Nephron progenitor cell (in vitro differentiated cells): ENCODE measurements at places on chromosomes 11 and 22.

- DNase-seq = no peak
Measured at GRCh38 chr11:27611947-27612455, 88.3 kb downstream of the BDNF start.

DNA sequence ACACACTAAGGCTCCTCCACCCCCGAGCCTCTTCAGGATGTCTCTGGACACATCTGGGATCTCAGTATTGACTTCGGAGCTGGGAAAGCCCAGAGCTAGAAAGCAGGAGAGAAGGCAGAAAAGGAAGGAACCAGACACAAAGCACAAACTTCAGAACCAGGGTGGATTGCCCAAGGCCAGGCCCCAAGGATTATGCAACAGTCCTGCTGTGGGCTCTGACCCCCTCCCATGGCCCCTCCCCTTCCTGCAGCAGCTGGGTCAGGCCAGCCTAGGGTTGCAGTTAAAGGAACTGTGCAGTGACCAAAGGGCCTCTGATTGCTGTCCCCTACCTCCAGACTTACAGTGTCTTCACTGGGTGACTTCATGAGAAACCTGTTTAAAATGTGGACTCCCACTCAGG lies 5.3 kb downstream of the KCNE3 start:
- no peak for DNase-seq

DNA sequence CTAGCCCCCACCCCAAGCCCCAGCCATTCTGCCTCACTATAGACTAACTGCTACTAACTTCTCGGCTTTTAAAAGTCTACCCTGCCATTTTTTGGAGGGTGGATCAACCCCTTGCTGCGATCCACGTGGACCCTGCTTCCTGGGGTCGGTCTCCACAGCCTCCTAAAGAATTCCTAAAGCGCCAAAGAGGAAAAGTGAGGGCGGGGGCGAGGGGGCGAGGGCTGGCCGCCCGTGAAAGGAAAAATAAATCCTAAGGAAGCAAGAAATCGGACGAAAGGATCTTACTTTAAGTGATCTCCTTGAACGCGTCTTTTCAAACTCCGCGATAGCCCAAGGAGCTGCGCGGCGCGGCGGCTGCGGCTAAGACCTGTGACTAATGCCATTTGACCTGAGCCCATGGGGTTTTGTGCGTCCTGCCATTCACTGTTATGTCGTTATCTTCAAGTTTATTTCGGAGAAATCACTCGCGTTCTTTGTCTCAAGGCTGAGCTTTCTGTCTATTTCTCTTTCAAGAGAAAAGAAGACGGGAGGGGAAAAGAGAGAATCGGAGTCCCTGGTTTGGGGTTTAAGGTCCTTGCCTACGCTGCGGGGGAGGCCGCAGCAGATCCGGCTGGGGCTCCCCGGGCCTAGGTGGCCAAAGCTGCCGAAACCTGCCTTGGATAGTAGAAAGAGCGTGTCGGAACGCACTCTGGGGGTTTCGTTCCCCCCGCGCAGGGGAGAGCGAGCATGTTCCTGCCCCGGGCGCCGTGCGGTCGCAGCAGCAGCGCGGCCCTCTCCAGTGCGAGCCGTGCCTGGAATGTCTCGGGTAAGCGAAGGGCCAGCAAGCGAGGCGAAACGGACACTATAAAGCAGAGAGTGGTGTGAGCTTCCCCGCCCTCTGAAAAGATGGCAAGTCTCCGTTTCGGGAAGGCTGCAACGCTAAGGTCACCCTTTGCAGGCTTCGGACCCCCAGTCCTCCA lies 2.8 kb upstream of the DBX1 start:
- DNase-seq = peak; percentile 79

- no peak for DNase-seq
Measured at GRCh38 chr11:86596861-86597586, 75.4 kb downstream of the ME3 start.

DNA sequence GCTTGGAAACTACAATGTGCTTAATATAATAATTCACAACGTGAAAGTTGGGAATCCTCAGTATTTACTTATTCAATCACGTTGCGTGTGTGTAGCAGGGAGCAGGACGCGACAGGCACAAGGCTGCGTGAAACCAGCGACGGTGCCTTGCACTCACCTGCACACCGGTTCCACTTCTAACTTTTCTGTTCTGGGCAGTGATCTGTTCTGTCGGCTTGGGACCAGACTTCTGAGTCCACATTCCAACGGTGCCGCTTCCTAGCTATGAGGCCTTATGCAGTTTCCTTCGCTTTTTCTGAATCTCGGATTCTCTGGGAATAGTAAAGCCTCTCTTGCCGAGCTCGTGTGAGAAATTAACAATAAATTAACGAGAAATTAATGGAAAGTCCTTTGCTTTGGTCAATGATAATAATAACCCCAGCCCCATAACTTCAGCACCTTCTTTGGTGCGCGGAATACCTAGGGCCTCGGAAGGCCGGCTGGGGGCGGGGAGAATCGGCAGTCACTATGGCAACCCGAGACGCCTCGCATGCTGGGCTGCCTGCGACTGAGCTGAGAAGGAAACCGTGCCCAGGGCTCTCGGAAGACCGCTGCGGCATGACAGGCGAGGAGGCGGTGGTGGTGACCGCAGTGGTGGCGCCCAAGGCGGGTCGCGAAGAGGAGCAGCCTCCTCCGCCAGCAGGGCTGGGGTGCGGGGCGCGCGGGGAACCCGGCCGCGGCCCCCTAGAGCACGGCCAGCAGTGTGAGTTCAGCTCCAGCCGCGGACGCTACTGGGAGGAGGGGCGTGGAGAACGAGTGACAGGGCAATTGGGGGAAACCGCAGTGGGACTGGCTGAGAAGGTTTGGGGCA lies at the start of gene C11orf97:
Gene C11orf97, plus strand, starts transcription at position 530 of the 850 bp plus-strand sequence. Its CDS starts 68 bp downstream, at position 598.
- DNase-seq = peak; percentile 84

GRCh38 chr11:19160847-19161246 lies 40.9 kb downstream of the CSRP3 start:
- DNase-seq = no peak

DNA sequence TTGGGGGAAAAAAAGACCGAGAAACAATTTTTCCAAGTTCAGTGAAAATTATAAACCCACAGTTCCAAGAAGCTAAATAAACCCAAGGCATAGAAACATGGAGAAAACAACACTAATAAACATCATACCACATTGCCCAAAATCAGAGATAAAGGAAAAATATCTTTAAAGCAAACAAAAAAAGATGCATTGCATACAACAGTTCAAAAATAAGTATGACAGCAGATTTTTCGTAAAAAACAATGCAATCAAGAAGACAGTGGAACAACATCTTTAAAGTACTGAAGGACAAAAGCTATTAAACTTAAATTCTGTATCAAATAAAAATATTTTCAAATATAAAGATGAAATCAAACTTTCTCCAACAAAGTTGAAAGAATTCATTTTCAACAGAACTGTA lies 921.3 kb downstream of the METTL15 start:
- no peak for DNase-seq
